ENCODE measurements at places on chromosomes 12 and 14. TPM values are rescaled to one million over a fixed set of nuclear protein-coding genes. Genes with fewer than 3 reads are reported as not detected.

Gene RASAL1
- total RNA-seq, result 85.9 TPM

Gene RPL10L
- not detected for total RNA-seq

Gene GLI1
- total RNA-seq, result 0.54 TPM

Gene CCDC88C
- 33.2 TPM for total RNA-seq

Data from Calu3 (cell line).